Chondrocyte (in vitro differentiated cells): ENCODE measurements at places on chromosomes 1 and 21. TPM values are rescaled to one million over a fixed set of nuclear protein-coding genes. Genes with fewer than 3 reads are reported as not detected.

The COL11A1 gene
- total RNA-seq = 1,010 to 1,354 TPM (median 1,042 TPM) in 3 replicates

The KLF17 gene
- total RNA-seq = 0.18 TPM in 1 of 3 replicates, not detected in the others

The F5 gene
- total RNA-seq = not detected in 3 replicates

GRCh38 chr1:21869620-21870121, 57.6 kb downstream of the LDLRAD2 start:
- DNase-seq = peak; percentile 93

DNA sequence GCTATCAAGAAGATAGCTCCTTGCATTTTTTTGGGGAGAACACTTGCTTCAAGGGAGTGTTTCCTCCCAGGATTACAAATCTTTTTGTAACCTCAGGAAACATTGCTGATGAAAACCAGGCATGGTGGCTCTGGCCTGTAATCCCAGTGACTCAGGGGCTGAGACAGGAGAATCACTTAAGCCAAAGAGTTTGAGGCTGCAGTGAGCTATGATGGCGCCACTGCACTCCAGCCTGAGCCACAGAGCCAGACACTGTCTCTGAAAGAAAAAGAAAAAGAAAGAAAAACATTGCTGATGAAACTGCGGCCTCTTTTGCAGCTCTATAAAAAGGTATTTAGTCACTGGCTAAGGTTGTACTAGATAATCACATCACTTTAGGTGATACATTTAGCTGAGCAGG, 7.3 kb downstream of the RNU1-2 start:
- no peak for DNase-seq

DNA sequence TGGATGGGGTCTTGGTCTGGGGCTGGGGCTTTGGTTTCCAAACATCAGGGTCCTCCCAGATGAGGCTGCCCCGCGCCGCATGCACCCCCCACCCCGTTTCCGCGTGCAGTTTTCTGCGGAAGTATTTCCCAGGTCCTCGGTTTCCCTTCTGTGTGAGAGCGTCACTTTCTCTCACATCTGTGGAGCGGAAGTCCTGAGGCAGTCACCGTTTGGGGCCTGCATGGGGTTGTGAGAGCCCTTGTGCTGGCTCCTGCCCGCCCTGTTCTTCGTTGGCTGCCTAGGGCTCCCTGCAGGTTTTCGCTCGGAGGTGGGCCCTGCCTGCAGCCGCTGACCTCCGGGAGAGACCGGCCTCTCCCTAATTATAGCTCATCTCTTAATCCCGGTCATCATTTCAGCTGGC, 88.0 kb downstream of the GALNT2 start:
- DNase-seq = no peak

GRCh38 chr1:244214009-244214967, 163.2 kb downstream of the ZBTB18 start:
- peak; percentile 22 for DNase-seq

- DNase-seq = peak; percentile 76
These were observed 10.7 kb upstream of the GATAD2B start for GRCh38 chr1:153933430-153933829.

DNA sequence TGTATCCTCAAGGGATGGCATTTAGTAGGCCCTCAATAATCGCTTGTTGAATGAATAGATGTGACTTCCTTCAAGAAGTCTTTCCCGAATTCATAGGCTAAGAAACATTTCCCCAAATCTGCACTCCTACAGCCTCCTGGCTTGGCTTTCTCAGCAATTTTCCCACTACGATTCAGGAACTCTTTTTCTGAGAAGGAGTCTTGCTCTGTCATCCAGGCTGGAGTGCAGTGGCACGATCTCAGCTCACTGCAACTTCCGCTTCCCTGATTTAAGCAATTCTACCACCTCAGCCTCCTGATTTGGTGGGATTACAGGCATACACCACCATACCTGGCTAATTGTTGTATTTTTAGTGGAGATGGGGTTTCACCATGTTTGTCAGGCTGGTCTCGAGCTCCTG, 37.9 kb upstream of the IFFO2 start:
- DNase-seq = no peak

The KDF1 gene
- not detected in 3 replicates for total RNA-seq

The C8A gene
- total RNA-seq = not detected in 3 replicates

The DHDDS gene
- 67.1 to 89.2 TPM (median 78.3 TPM) in 3 replicates for total RNA-seq

The BTBD8 gene
- total RNA-seq = 2.3 to 2.6 TPM (median 2.5 TPM) in 3 replicates

DNA sequence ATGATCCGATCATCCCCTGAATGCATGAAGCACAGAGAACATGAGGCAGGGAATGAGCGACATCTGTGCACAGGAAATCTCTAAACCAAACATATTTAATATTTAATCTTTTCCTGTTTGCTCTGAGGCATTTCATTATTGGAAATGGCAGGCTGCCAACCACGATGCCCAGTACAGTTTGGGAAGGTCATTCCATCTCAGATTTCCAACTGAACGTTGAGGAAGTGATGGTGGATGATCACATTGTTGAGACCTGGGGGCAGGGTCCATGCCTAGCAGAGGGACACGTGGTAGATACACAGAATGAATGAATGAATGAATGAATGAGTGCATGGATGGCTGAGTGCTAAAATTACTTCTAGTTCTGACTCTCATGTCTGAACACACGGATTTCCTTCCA, 15.9 kb upstream of the FASLG start:
- no peak for DNase-seq

DNA sequence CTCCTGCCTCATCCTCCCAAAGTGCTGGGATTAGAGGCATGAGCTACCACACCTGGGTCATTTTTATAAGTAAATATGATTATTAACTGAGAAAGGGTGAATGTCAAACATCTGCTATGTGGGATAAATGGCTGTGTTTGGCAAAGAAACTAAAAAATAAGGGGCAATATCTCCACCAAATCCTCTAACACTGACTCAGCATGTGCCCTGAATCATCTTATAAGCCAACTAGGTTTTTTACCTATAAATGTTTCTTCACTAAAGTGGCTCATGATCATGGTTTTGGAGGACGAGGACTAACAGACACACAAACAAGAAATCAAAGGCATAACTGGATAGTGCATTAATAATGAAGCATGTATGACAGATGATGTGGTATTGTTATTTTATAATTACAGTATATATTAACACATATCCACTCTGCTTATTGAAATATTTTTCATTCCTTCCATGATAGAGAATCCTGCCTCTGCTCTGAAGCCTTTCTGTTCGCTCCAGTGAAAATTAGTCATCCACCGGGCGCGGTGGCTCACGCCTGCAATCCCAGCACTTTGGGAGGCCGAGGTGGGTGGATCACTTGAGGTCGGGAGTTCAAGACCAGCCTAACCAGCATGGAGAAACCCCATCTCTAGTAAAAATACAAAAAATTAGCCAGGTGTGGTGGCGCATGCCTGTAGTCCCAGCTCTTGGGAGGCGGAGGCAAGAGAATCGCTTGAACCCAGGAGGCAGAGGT, 11.7 kb upstream of the ARHGAP29 start:
- DNase-seq = no peak

The LRRC53 gene
- not detected in 3 replicates for total RNA-seq

The CA6 gene
- not detected in 3 replicates for total RNA-seq

The KCNT2 gene
- total RNA-seq = 11.9 to 15.9 TPM (median 13.4 TPM) in 3 replicates

DNA sequence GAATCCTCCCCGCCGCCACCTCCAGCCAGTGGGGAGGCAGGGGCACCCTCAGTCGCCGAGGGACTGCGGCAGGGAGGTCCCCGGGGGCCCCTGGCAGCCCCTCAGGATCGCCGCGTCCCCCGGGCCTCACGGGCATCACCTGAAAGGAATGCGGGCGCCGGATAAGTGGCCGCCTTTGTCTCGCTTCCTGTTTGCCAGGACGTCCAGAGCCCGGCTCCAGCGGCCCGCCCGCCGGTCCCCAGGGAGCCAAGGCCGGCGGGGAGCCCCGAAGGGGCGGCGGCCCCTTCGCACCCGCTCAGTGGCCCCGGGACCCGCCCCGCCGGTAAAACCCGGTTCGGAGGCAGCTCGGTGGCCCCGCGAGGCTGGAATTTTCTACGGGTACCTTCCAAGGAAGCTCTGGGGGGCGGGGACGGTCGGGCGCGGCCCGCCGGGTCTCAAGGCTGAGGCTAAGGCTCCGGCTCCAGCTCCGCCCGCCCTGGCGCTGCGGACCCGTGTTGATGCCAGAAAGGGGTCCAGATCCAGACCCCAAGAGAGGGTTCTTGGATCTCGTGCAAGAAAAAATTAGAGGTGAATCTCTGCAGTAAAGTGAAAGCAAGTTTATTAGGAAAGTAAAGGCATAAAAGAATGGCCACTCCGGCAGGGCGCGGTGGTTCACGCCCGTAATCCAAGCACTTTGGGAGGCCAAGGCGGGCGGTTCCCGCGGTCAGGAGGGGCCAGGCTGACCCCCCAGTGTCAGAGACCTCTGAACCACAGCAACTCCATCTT, 12.6 kb downstream of the TINAGL1 start:
- no peak for DNase-seq

DNA sequence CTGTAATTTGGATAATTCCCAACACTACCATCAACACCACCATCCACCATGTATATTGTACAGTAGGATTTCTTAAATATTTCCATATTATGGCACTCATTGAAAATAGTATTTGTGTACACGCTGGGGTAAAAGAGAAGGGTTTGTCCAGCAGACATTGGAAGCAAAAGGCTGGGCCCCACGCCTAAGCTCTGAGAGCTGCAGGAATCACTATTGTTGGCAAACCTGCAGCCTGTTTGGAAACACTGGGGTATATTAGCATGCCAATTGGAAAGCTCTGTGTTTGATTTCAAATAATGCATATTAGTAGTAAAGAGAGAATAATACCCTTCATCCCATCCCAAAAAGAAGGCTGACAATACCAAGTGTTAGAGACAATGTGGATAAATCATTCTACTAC, 81.5 kb upstream of the DPYD start:
- DNase-seq = no peak

DNA sequence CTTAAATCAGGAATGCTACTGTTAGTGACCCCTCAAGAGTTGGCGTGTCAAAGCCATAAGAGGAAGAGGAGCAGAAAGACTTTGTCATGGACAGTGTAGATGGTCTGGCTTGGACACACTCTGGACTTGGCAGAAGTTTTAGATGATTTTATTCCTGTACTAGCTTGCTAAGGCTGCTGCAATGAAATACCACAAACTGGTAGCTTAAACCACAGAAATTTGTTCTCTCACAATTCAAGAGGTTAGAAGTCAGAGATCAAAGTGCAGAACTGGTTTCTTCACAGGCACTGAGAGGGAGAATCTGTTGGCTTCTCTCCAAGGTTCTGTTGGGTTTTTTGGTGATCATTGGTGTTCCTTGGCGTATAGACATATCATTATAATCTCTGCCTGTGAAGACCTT, 869.8 kb upstream of the B3GALT2 start:
- no peak for DNase-seq

- no peak for DNase-seq
These were observed 344.8 kb upstream of the KAZN start for GRCh38 chr1:14253676-14254075.

DNA sequence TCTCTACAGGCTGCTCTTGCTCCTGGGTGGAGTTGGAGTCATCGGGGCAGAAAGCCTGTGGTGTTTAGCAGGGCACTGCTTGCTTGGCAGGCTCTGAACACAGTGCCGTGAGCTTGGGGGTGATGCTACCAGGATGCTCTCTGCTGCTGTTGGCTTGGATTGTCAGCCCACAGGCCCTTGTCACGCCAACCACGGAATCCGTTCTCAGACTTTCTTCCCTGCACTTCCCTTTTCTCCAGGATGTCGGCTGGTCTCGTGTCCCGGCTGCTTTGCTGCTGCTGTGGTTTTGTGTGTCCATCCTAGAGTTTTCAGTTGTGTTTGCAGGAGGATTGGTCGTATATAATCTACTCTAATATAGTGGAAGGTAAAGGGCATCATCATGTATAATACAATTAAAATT, 44.4 kb upstream of the TTC34 start:
- peak; percentile 55 for DNase-seq

DNA sequence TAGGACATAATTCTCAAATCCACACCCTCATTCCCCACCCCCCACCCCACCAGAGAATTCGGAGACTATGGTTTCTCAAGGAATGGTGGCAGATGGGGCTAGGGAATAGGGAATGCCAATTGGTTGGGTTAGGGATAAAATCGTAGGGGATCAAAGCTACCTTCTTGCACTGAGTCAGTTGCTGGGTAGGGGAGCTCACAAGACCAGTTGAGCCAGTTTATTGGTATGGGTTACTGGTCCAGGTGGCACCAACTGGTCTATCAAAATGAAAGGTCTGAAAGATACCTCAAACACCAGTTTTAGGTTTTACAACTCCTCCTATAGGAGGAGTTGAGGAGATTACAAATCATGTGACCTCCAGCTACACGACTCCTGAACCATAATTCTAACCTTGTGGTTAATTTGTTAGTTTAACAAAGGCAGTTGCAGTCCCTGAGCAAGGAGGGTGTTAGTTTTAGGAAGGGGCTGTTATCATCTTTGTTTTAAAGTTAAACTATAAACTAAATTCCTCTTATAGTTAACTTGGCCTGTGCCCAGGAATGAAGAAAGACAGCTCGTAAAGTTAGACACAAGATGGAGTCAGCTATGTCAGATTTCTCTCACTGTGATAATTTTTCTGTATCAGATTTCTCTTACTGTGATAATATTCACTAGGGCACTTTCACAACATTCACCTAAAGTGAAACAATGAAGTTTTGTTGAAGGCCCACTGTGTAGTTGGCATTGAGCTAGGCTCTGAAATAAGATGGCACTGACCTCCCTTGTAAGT, 2.5 kb downstream of the SHISAL2A start:
- no peak for DNase-seq

GRCh38 chr1:39954324-39954869, 548 bp upstream of the MFSD2A start:
- no peak for DNase-seq

- no peak for DNase-seq
These were observed 8.6 kb upstream of the PPFIA4 start for GRCh38 chr1:203017692-203018091.

DNA sequence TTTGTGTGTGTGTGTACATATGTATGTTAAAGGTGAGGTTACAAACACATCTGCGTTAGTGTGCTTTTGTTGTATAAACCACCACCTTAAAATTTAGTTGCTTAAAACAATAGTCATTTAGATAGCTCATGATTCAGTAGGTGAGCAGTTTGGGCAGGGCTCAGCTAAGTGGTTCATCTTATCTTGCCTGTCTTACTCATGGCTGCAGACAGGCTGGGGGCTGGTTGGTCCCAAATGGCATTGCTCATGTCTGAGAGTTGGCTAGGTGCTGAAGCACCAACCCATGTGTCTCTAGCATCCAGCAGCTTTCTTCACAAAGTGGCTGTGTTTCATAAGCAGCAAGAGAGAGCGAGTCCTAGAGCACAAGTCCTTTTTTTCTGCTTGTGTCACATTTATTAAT, 91.4 kb downstream of the MACF1 start:
- DNase-seq = no peak
